ENCODE measurements at places on chromosomes 5 and 9.

GRCh38 chr5:110159202-110159601, 469.5 kb downstream of the MAN2A1 start:
- DNase-seq, result no peak

DNA sequence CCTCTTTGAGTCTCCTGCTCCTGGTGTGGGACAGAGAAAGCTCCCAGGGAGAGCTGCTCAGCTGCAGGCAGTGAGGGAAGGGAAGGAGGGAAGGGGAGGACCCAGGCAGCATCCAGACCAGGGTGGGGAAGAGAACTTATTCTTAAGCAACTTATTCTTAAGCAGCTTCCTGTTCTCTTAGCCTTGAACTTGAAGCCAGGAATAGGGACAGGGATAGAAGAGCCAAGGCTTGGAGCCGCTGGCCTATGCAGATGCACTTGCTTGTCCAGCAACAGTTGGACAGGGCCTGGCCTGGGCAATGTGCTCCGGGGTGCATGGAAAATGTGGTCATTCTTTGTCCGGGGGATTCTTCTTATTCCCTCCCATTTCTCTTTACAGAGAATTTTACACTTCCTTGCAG, 31.4 kb upstream of the SPTLC1 start:
- DNase-seq, result no peak

GRCh38 chr5:133709209-133709725, 96.9 kb upstream of the FSTL4 start:
- peak; percentile 17 for DNase-seq

- DNase-seq, result no peak
Observed at GRCh38 chr5:126645132-126645531, 44.4 kb downstream of the PHAX start.

DNA sequence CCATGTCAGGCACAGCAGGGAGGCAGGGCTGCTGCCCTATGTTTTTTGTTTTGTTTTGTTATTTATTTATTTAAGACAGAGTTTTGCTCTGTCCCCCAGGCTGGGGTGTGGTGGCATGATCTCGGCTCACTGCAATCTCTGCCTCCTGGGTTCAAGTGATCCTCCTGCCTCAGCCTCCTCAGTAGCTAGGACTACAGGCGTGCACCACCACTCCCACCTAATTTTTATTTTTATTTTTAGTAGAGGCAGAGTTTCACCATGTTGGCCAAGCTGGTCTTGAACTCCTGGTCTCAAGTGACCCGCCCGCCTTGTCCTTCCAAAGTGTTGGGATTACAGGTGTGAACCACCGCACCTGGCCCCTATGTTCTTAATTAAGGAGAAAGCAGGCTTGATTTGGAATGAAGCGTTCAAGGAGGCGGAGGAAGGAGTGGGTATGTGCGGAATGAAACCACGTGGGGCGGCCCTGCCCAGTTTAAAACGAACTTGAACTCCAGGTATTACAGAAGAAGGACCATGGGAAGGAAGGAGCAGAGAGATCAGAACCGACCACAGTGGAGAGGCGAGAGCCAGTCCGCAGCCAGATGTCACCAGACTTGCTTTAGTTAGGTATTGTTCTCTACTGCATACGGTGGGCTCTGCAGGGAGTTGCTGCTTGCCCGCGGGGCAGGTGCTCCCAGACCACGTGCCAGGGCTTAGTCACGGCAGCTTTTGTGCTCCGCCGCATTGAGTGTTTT, 34.9 kb upstream of the EPB41L4B start:
- DNase-seq, result peak; percentile 5

DNA sequence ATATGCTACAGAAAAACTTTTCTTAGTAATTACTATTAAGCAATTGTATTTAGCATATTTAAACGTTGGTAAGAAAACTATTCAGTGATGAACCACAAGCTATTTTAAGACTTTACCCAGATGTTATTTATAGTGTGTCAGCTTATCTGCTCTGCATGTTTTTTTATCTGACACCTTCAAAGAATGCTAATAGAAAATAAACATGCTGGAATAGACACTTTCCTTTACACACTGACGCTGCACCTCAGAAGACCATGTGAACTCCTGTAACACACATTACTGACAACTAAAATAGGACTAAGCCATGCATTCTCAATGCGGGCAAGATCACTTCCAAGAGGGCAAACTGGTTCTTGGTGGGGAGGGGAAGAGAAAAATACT, 38.3 kb downstream of the FNIP1 start:
- no peak for DNase-seq

DNA sequence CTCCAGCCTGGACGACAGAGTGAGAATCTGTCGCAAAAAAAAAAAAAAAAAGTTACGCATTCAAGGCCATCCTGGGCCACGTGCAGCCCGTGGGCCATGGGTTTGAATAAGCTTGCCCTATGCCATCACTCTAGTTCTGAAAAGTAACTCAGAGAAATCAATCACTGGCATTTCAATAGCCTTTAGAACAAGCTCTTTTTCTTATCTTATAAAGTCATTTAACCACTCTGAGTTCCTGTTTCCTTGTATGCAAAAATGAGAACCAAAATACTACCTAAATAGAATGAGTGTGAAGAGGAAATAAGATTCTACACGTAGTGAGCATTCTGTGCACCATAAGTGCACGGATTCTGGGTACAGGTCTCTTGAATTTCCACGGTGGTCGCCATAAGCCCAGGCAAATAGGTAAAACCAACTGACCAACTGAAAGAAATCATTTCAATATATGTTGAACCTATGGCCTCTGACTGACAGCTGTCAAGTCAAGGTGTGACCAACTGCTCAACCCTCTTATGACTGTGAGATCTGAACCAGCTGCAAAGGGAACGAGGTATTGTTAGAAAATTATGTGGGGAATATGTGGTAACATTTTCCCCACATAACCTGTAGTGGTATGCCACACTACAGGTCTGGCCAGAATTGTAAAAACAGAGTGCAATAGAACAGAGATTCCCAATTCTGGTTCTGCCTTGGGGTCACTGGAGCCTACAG, 143.9 kb upstream of the LHFPL2 start:
- no peak for DNase-seq

DNA sequence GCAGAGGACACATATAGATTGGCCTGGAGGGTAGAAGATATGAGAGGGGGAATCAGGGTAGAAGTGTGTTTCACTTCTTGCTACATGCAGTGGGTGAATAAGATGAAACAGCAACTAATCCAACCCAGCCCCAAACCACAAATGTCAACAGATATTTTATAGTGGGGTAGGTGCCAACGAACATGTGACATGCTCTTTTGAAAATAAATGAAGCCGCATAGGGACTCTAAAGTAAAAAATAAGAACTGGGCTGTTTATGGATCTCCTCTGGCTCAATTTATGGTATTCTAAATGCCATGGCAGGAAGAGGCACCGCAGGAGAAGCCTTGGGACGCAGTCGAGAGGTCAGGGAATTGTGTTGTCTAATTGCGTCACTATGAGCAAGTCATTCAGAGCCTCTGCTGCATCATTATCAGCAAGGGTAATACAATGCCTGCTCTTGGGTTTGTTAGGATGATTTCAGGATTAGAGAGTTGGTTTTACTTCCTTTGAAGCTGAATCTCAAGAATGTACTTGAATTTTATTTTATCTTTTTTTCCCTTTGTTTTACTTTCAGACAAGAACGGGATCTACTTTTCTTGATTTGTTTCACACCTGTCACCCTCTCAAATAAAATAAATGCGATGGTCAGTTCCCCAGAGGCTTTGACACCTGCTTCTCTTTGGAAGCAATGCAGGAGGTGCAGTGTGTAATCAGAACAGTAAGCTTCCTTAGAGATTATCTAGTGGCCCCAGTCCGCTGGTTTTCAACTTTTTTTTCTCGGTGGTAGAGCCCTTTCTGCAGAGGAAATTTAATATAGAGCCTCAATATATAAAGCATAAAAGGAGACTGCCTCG, 375.6 kb upstream of the CLINT1 start:
- DNase-seq, result peak; percentile 25

- DNase-seq, result no peak
Observed at GRCh38 chr9:73149371-73150067, 2.1 kb upstream of the ANXA1 start.

DNA sequence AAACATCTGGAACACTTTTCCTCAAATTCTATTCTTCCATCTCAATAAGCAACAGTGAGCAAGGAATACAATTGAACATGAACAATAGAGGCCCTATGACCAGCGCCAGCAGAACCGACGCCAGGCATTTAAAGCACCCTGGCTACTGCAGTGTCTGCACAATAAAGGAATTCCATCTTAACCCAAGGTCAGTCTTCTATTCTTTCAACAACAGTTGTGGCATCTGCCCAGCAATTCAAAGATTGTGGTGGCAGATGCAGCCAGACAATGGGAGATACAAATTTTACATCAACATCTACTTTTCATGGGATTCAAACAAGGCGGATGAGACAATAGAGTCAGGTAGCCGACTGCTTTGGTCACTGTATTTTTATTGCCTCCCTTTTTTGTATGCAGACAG, 65.9 kb downstream of the ELL2 start:
- DNase-seq, result no peak
